Central memory CD4-positive, alpha-beta T cell (primary cell): ENCODE measurements at places on chromosomes 3 and 15.
A peak's percentile ranks its signal among the peaks of the same experiment; 100 is the strongest.

- no peak for DNase-seq
Measured at GRCh38 chr3:172145031-172145686, 105.8 kb downstream of the FNDC3B start.

DNA sequence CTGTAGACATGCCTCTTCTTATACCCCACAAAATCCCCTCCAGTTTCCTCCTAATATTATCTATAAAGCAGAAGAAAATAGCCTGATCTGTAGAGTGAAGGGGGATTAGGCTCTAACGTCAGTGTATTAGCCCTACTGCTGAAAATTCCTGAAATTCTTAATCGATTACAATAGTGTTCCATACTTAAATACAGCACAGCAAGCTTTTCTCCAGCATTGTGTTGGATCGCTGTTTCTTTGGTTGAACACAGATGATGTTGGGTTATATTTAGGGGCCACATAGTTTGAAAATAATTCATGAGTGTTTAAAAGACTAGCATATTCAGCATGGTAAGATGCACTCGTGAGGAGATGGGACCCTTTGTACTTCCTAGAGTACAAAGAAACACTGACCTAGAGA, 52.5 kb downstream of the PIAS1 start:
- no peak for DNase-seq

GRCh38 chr15:41258750-41259471, 27.8 kb downstream of the CHP1 start:
- no peak for DNase-seq

- DNase-seq = no peak
Measured at GRCh38 chr3:52471371-52472238, 16.2 kb downstream of the NISCH start.

DNA sequence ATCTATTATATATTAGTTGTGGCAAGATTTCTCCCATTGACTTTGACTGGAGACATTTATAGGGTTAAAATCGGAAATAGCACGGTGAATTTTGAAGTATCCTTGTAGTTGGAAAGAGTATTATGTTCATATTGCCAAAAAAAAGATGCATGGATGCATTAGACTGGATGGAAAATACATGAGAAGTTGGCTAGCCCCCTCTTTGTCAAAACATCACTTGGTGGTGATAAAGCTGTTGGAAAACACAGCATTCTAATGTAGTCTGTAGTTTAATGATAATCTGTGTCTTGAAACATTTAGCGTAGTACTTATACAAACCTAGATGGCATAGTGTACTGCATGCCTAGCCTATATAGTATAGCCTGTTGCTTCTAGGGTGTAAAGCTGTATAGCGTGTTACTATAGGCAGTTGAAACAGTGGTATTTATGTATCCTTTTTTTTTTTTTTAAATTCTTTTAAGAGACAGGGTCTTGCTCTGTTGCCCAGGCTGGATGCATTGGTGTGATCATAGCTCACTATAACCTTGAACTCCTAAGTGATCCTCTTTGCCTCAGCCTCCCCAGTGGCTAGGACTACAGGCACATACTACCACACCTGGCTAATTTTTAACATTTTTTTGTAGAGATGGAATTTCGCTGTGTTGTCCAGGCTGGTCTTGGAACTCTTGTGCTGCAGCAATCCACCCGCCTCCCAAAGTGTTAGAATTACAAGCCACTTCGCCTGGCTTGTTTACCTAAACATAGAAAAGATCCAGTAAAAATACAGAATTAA, 21.8 kb downstream of the CTNNB1 start:
- DNase-seq = no peak

- no peak for DNase-seq
Measured at GRCh38 chr15:28026221-28026620, 72.9 kb downstream of the OCA2 start.

GRCh38 chr15:33089878-33090757, 104.4 kb downstream of the FMN1 start:
- DNase-seq = no peak

GRCh38 chr3:35900079-35900478, 260.8 kb downstream of the ARPP21 start:
- no peak for DNase-seq

DNA sequence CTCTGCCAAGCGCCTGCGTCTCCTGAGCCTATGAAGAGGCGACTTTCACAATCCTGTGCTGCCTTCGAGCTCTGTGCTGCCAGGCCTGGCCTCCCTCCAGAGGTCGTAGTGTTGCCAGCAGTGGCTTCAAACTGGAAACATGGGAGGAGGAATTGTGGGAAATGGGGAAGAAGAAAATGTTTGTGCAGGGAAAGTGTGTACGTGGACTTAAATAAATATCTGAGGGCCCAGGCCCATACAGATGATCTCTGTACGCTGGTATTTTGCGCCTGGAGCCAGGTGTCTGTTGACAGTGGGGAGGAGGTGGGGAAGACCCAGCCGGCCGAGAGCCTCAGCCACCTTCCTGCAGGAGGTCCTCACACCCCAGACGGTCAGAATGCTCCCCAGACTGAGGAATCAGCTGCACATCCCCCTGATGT, 44.6 kb downstream of the ZBTB38 start:
- DNase-seq = no peak

GRCh38 chr3:127848131-127849129, 26.1 kb upstream of the MGLL start:
- no peak for DNase-seq

- DNase-seq = no peak
Measured at GRCh38 chr3:143410259-143410658, 290.7 kb downstream of the CHST2 start.

GRCh38 chr15:50138391-50138790, 19.4 kb upstream of the ATP8B4 start:
- DNase-seq = no peak

GRCh38 chr3:51931756-51932155, 9.9 kb downstream of the RRP9 start:
- no peak for DNase-seq

- DNase-seq = peak; percentile 51
Measured at GRCh38 chr3:31377045-31377642, 155.6 kb upstream of the STT3B start.

- no peak for DNase-seq
Measured at GRCh38 chr3:42025370-42026138, 63.7 kb upstream of the ULK4 start.

DNA sequence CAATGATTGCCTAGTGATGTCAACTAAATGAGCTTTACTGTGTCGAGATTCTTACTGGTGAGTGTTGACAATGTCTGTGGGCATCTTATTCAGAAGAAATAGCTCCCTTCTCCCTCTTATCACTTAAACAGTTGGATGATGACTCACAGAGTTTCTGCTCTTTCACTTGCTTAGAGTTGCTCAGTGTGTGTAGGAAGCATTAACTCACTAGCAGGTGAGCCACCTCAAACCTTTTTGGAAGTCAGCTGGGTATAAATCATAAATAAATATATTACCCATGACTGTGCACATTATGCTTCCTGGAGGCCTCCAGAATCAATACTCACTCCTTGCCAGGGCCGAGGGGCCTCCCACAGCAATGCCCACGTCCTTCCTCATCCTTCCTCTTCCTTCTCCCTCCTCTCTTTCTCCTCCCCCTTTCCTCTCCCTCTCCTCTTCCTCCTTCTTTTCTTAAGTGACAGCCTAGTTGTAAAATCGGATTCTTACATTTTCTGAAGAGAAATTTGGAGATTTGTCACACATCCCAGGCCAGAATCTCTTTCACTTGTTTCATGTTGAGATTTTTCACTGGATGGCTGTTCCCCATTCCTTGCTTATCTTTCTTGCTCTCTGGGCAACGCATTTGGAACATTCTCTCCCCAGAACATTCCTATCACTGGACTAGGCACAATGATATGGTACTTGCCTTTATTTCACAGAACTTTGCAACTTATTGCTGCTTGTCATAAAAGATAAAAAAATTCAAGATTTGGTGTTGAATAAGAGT, 17.5 kb downstream of the SHC4 start:
- DNase-seq = no peak

GRCh38 chr3:29427266-29428103, 146.6 kb downstream of the RBMS3 start:
- DNase-seq = no peak

GRCh38 chr3:120683213-120683612, 1.2 kb upstream of the HGD start:
- DNase-seq = no peak

DNA sequence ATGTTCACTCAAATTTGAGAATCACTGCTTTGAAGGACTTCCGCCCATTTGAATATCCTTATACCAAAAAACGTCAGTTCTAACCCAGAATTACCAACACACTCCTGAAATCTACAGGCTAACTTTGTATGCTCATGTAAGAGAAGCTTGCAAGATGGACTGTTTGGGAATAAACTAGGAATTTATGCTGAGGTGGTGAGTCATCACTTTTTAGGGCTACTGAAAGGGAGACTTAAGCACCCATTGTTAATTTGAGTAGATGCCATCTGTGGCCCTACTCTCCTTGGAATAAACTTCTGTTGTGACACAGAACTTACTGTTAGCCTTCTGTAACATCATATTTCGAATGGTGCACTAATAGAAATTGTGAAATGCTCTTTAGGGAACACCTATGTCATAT, 74.6 kb downstream of the FGF12 start:
- DNase-seq = no peak

GRCh38 chr15:44385344-44385942, 42.0 kb upstream of the CTDSPL2 start:
- no peak for DNase-seq

GRCh38 chr3:129314386-129315222, 35.9 kb downstream of the HMCES start:
- peak; percentile 33 for DNase-seq

DNA sequence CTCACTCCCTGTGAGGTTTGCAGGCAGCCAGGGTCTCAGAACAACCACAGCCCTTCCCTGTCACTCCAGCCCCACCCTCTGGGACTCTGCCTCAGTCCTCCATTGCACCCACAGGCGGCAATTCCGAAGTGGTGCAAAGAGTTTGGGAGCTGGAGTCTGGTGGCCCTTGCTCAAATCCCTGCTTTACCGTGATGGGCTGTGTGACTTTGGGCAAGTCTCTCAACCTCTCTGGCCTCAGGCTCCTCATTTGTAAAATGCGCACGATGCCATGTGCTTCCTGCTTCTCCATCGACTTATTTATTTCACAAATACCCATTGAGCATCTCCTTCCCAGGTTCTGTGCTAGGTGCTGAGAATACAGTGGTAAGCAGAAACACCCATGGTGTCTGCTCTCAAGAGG, 7.3 kb upstream of the ATP2B2 start:
- DNase-seq = no peak

DNA sequence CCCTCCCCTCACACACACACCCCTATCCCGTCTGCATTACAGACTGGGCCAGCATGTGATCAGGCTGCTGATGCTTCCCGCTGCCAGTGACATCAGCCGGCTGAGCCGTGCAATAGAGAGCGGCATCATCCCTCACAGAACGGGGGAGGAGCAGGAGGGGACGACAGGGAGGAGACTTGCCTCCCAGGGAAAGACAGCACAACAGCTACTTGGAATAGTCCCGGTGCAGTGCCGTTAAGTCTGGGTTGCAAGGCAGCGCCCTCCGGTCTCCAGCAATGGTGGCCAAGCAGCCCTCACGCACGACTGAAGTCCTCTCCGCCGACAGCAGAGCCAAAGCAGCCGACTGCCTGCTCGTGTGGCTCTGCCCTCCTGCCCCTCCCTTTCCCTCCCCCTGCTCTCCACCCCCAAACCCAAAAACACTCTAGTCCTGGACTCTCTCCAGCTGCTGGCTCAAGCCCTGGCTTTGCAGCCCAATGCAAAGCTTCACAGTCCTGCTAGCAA, 31.5 kb upstream of the RPS17 start:
- DNase-seq = no peak

DNA sequence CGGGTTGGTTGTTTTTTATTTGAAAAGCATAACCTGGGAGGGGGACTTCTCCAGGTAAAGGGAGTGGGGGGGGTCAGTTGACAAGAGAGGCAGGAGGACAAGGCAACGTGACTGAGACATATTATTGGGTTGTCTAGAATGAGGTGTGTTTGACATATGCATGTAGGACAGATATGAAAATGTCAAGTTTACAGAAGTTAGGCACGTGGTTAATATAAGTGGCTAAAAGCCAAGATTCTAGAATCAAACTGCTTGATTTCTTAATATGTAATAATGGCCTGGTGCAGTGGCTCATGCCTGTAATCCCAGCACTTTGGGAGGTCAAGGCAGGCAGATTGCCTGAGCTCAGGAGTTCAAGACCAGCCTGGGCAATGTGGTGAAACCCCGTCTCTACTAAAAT, 212.8 kb downstream of the SQOR start:
- DNase-seq = no peak
